Cardiac septum (tissue), 1 donor: ENCODE measurements at places on chromosomes 5 and 9. TPM values are rescaled to one million over a fixed set of nuclear protein-coding genes. Genes with fewer than 3 reads are reported as not detected.

HMMR gene
- total RNA-seq = 0.46 TPM

SHISAL2B gene
- total RNA-seq = not detected

PTCD2 gene
- total RNA-seq = 17.3 TPM

SH3TC2 gene
- 2.5 TPM for total RNA-seq

GRM6 gene
- total RNA-seq = not detected

LYRM7 gene
- total RNA-seq = 14.5 TPM

TMC1 gene
- 0.27 TPM for total RNA-seq

FPGS gene
- 36.5 TPM for total RNA-seq

LCP2 gene
- 6.2 TPM for total RNA-seq

IL31RA gene
- total RNA-seq = 1.3 TPM

GRCh38 chr5:68918306-68918705, 175.5 kb upstream of the SLC30A5 start:
- no peak for DNase-seq

DNA sequence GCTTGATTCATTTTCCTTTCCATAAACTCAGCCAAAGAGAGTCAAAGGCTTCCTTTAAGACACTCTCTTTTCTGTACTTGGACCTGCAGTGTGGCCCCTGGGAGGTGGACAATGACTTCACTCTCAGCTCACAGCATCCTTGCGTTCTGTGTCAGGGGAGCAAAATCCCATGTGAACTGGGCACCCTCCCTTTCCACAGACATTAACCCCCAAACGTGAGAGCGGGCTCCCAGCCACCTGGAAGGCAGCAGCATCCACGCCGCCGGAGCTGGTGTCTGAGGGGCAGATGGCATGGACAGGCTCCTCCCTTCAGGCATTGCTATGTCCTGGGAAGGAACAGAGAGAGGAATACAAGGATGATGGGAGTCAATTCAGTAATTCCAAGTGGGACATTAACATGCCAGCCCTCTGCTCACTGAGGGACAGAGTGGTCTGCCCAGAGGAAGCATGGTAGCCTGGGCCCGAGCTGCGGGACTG, 39.5 kb downstream of the TRIP13 start:
- DNase-seq = peak; percentile 54

DNA sequence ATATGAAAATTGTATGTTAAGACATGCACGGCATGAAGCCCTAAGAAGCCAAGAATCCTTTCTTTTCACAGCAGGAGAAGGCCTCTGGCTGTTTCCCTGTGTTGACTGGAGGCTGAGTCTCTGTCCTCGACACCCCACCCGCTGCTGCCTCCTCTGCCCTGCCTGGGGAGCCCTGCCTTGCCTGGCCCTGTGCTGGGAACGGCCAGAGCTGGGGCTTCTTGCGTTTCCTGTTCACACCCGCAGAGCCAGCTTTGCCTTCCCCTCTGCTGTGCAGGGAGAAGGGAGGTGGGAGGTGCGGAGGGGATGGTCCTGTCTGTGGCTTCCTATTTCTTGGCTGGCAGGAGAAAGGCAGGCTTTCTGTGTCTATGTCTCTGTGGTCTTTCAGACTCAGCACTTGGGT, 6.9 kb upstream of the GMCL2 start:
- DNase-seq = no peak

DNA sequence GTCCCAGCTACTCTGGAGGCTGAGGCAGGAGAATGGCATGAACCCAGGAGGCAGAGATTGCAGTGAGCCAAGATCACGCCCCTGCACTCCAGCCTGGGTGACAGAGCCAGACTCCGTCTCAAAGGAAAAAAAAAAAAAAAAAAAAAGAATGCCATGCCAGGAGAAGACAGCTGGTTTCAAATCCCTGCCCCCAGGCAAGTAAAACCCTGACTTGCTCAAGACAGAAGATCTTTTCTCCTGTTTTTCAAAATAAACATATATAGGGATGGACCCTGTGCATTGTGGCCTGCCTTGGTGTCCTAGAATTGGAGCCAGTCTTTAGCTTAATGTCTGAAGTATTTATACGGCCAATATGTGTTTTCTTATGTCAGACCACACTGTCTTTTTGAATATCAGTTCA, 177.1 kb downstream of the NR3C1 start:
- DNase-seq = no peak

- DNase-seq = no peak
Observed at GRCh38 chr5:143592648-143593047, 189.2 kb upstream of the NR3C1 start.

GRCh38 chr9:22117511-22118384, 108.6 kb upstream of the CDKN2B start:
- no peak for DNase-seq

GRCh38 chr5:147939431-147940114, 33.2 kb upstream of the C5orf46 start:
- no peak for DNase-seq

DNA sequence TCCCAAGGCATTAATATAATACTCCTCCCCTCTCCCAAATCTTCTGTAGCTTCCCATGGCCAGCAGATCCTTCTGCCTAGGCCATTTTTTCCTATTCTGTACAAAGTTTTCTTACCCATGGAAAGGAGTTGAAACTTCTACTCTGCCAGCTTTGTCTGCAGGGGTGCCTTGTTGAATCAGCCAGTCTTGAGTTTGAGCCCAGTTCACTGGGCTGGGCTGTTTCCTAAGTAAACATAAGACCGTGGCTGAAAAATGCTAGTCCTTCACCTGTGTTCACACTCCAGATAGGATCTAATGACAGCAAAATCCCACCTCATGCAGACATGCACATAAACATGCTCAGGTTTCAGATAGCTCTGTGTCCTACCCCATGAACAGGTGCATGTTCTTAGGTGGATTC, 10.4 kb downstream of the TEX48 start:
- DNase-seq = no peak

DNA sequence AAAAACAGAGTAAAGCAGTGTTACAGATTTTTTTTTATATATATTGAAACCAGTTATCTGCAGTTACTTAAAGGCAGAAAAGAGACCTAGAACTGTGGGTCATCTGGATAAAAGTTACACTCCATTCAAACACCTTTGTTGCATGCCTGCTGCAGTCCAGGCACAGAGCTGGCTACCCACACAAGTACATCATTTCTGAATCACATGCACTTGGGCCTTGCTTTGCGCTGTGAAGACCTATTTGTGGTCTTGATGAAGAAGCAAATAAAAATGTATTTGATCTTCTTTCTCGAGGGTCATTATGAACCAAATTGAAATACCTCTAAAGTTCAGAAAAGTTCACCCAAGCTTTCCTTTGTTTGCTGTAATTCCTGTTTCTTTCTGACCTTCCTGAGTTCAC, 503.0 kb upstream of the ZNF608 start:
- DNase-seq = no peak

DNA sequence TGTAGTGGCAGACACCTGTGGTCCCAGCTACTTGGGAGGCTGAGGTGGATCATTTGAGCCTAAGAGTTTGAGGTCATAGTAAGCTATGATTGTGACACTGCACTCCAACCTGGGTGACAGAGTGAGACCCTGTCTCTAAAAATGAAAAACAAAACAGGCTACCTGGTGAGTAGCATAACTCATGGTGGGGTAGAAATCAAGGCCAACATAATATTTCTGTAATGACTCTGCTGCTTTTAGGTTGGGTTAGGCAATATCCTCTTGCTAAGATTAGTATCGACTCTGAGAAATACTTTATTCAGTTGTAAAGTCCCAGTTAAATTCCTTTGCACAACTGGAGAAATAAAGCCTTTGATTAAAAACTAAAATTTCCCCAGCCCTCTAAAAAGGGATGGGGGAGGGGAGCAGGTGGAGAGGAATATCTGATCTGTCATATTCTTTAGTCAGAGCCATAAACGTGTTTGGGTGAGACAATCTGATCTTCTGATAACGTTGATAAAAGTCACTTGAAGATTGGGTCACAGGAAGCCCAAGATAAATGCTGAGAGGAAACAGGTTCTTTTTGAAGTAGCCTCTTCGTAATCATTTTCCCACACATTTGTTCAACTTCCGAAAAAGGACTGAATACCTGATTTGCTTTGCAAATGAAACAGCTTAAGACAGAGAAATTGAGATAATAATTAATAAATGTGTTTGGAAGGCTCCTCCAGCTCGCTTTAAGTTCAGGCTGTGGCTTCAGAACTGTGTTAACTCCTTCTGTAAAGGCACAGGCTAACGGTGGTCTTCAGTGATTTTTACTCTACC, 14.9 kb downstream of the IL4 start:
- no peak for DNase-seq

GRCh38 chr5:140109759-140110645, 3.9 kb upstream of the PURA start:
- no peak for DNase-seq

GRCh38 chr9:109497226-109498153, 617 bp downstream of the PTPN3 start:
- DNase-seq = no peak

- peak; percentile 84 for DNase-seq
Observed at GRCh38 chr9:121499427-121500164, at the start of gene GGTA1. GGTA1 (minus strand) TSS chr9:121499844; CDS start chr9:121467922, 31,922 bp downstream.

DNA sequence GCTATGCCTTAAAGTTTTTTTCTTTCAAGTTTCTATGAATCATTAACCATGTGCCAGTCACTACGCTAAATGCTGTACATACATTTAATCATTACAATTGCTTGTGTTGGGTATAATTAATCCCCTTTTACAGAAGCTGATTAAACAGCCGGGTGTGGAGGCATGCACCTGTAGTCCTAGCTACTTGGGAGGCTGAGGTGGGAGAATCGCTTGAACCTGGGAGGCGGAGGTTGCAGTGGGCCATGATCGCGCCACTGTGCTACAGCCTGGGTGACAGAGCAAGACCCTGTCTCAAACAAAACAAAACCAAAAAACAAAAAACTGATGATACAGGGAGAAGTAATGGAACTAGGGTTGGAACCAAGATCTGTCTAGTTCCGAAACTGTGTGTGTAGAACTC, 1.2 kb upstream of the UBE2R2 start:
- DNase-seq = no peak

GRCh38 chr5:160451281-160451680, 29.6 kb downstream of the PTTG1 start:
- DNase-seq = no peak

GRCh38 chr5:74382123-74382855, 258.2 kb downstream of the ENC1 start:
- DNase-seq = no peak

- no peak for DNase-seq
Observed at GRCh38 chr5:19531374-19531952, 456.5 kb downstream of the CDH18 start.

DNA sequence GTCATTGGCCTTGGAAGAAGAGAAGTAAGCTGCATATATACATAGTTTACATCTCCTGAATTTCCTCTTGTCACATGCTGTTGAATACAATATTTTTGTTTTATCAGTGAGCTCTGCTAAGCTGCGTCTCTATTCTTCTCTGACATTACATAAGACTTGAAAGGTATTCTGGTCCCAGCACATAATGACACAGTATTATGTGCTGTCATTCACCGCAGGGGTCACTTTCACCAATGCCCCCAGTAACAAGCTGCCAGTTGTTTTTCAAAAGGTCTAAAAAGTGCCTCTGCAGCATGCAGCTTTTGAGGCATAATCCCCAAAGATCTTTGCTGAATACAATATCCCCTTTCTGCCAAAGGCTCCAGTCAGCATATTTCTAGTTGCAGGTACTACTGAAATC, 349.0 kb upstream of the FAM174A start:
- no peak for DNase-seq

GRCh38 chr9:37251452-37251851, 131.1 kb downstream of the ZCCHC7 start:
- no peak for DNase-seq

DNA sequence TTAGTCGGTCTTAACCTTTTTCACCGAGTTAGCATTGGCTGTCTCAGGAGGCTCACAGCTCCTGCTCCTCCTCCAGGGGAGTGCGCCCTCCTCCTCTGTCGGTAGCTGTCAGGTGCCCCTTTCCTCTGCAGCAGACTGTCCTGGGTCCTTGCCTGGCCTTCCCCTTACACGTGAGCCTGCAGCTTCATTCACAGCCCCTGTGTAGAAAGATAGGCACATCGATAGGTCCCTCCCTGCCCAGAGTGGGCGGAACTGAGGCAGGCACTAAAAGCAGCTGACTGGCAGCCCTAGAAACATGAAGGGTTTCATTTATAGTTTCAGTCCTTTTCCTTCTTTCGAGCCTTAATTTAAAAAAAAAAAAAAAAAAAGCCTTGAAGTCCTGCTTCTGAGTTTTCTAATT, 17.2 kb downstream of the TENT4A start:
- no peak for DNase-seq

- DNase-seq = peak; percentile 87
Observed at GRCh38 chr5:139392678-139393496, 2.0 kb downstream of the PROB1 start.

DNA sequence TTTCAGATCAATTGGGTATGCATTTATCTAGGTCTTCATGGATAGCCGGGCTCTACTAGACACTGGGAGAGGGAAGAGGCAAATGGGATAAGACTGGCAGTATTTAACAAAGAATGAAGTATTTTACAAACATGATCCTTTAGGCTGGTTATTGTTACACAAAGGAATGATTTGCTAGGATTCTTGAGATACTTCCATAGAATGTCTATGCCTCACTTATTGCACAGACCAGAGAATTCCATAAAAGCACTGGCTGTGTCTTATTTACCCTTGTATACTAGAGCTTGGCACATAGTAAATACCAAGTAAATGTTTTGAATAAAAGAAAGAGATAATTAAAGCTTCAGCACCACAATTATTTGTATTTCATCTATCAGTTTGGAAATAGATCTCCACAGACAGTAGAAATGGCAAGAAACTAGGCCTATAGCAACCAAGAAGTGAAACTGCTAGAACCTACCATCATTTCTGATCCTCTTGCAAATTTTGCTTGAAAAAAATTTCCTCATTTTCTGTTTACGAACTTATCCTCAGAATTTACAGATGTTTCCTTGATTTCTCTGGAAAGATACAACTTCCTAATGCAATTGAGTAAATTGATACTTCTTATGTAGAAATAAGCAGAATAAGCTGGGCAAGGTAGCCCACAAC, 3.8 kb downstream of the PDCD1LG2 start:
- DNase-seq = no peak

- DNase-seq = no peak
Observed at GRCh38 chr5:41871852-41872251, 1.6 kb upstream of the OXCT1 start.

- DNase-seq = no peak
Observed at GRCh38 chr9:76987594-76988200, 31.8 kb upstream of the FOXB2 start.

DNA sequence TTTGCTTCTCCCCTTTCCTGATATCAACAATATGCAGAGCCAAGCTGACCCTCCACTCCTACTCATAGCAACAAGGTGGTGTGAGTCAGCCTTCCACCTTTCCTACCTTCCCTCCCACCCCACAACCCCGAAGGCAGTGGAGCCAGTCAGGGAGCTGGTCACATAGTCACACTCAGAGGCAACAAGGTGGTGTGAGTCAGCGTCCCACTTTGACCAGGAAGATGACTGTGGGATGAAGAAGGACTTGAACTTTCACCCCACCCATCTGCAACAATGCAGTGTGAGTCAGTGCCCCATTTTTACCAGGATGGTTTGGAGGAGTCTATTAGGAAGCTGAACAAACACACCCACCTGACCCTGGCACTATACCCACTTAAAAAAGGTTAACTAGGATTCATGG, 30.1 kb upstream of the ZNF782 start:
- DNase-seq = no peak

- DNase-seq = no peak
Observed at GRCh38 chr5:178145965-178146820, 7.5 kb downstream of the NHP2 start.
